Tibial artery (tissue), 4 donors: ENCODE measurements at places on chromosomes 12 and 14.

DNA sequence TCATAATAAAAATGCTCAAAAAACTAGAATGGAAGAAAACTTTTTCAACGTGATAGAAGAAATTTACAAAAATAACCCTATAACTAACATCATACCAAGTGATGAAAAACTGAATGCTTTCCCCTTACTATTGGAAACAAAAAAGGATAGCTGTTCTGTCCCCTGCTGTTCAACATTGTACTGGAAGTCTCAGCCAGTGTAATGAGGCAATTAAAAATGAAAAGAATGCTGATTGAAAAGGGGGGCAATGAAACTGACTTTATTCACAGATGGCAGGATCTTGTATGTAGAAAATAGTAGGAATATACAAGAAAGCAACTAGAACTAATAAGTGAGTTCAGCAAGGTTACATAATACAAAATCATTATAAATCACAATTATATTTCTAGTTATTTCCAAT, 337.9 kb upstream of the KITLG start:
- H3K4me3 ChIP-seq = no peak overlapping the region
- H3K27me3 ChIP-seq = no peaks in the 10 kb centered on the region
- no peaks in the 10 kb centered on the region for H3K4me1 ChIP-seq

- H3K36me3 ChIP-seq = no peaks in the 10 kb centered on the region
- no peaks in the 10 kb centered on the region for H3K4me1 ChIP-seq
- no peak overlapping the region for H3K4me3 ChIP-seq
- no peak for DNase-seq
- H3K27ac ChIP-seq = no peak overlapping the region
Observed at GRCh38 chr14:93648440-93649168, 139.7 kb downstream of the PRIMA1 start.

DNA sequence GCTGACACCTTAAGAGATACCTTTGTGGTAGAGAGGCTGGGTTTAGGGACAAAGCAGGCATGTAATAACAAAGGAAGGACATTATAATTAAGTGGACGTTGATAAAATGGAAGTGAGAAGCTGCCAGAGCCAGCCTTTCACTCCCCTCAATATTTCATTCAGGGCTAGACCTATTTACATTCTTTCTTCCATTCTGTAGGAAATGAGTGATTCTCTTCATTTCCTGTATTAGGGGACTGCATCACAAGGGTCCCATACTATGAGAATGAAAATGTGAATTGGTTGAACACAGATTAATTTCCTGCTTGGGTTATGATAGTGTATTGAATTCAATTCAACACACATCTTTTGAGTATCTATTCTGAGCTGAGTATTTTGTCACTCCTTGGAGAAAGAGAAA, 143.0 kb downstream of the OTOGL start:
- no peak overlapping the region for H3K4me3 ChIP-seq
- no peaks in the 10 kb centered on the region for H3K27me3 ChIP-seq
- DNase-seq = no peak

GRCh38 chr14:99875421-99875820, 82.2 kb downstream of the EML1 start:
- H3K27ac ChIP-seq = no peak overlapping the region
- no peaks in the 10 kb centered on the region for H3K27me3 ChIP-seq
- no peak for DNase-seq
- no peak overlapping the region for H3K4me3 ChIP-seq
- H3K36me3 ChIP-seq = no peaks in the 10 kb centered on the region

DNA sequence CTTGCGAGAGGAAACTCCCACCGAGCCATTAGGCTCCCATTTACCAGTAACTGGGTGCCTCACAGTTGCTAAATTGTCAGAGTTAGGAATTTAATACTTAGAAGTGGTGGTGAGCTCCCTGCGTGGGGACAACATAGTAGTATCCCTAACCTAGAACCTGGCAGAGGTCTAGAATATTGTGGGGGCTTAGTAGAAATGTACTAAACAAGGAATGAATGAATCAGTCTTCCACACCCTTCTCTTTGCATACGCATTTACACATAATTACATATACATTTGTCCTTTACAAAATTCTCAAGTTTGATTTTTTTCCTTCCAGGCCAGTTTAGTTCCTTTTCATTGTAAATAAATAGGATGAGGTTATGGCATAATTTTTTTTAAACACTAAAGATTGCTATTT, 24.1 kb downstream of the PELI2 start:
- no peak for DNase-seq
- H3K27me3 ChIP-seq = no peaks in the 10 kb centered on the region
- H3K4me1 ChIP-seq = no peaks in the 10 kb centered on the region
- H3K36me3 ChIP-seq = no peaks in the 10 kb centered on the region
- no peak overlapping the region for H3K4me3 ChIP-seq
- H3K27ac ChIP-seq = no peak overlapping the region

GRCh38 chr12:16307856-16308475, 30.5 kb upstream of the SLC15A5 start:
- H3K36me3 ChIP-seq = no peaks in the 10 kb centered on the region
- no peak for DNase-seq
- no peaks in the 10 kb centered on the region for H3K27me3 ChIP-seq
- no peak overlapping the region for H3K27ac ChIP-seq
- H3K4me3 ChIP-seq = no peak overlapping the region

- no peak for DNase-seq
- no peaks in the 10 kb centered on the region for H3K36me3 ChIP-seq
- no peak overlapping the region for H3K27ac ChIP-seq
- H3K27me3 ChIP-seq = no peaks in the 10 kb centered on the region
- H3K4me3 ChIP-seq = no peak overlapping the region
Observed at GRCh38 chr14:98233656-98234055, 1038.3 kb downstream of the BCL11B start.

DNA sequence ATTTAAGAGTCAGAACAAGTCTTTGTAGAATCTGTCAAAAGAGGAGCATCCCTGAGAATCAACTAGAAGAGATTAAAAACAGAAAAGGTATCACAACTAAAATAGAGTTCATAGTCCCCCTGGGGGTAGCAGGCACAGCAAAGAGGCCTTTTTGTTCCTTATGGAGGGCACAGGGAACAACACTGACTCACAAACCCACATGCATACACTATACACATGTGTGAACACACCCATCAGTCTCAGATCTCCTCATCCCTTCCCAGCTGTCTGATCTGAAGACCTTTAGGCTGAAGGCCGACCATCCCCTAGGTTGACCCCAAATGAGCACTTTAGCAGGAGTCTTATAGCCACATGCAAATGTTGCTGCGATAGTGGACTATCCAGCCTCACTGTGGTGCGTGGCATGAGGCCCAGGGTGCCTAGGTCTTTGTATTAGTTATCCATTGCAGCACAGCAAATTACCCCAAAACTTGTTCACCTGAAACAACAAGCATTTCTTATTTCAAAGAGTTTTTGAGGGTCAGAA, 236.7 kb upstream of the EGLN3 start:
- no peak overlapping the region for H3K4me3 ChIP-seq
- no peaks in the 10 kb centered on the region for H3K27me3 ChIP-seq
- no peaks in the 10 kb centered on the region for H3K4me1 ChIP-seq
- H3K27ac ChIP-seq = no peak overlapping the region

DNA sequence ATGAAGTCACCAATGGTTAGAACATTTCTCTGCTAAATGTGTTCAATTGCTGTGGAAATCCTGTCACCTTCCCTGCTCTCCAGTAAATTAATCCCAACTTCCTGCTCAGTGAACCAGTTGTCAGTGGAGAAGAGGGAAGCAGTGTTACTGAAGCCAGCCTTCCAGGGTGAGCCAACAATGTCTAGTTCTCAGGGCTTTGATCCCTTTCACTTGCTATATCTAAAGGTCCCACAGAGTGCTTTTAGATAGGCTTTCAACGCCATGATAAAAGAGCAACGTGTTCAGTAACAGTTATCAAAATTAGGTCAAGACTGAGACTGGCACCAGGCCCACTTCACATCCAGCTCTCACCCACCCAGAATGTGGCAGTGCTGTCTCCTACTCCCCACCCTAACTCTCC, 139.7 kb downstream of the KCNH5 start:
- H3K4me3 ChIP-seq = no peak overlapping the region
- DNase-seq = no peak
- H3K27ac ChIP-seq = no peak overlapping the region
- no peaks in the 10 kb centered on the region for H3K36me3 ChIP-seq

DNA sequence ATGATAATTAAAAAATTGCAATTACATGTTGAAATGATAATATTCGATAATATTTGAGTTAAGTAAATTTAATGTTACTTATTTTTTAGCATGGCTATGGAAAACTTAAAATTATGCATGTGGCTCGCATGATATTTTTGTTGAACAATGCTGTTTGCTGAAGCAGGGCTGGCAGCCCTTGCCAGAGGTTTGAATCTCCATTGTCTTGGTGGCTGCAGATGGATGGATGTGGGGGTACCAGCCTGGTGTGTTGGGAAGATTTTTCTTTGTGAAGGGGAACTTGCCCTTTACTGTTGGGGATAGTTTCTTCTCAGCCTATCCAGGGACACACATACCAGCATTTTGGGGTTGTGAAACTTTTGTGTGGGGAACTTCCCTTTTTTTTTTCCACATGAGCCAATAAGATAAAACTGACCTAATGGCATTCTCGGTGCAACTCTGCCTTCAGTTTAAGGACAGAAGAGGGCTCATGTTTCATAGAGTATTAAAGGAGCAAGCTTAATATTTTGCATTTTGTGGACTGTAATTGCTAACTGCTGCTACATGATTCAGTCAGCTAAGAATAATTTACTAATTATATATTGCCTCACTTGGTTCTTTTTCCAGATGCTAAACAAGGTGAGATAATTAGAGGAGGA, 8.8 kb downstream of the RASSF3 start:
- H3K27ac ChIP-seq = peak overlapping the region; percentile 88
- H3K4me3 ChIP-seq = no peak overlapping the region
- H3K4me1 ChIP-seq = peaks cover 54% of the 10 kb centered on the region
- no peaks in the 10 kb centered on the region for H3K27me3 ChIP-seq

DNA sequence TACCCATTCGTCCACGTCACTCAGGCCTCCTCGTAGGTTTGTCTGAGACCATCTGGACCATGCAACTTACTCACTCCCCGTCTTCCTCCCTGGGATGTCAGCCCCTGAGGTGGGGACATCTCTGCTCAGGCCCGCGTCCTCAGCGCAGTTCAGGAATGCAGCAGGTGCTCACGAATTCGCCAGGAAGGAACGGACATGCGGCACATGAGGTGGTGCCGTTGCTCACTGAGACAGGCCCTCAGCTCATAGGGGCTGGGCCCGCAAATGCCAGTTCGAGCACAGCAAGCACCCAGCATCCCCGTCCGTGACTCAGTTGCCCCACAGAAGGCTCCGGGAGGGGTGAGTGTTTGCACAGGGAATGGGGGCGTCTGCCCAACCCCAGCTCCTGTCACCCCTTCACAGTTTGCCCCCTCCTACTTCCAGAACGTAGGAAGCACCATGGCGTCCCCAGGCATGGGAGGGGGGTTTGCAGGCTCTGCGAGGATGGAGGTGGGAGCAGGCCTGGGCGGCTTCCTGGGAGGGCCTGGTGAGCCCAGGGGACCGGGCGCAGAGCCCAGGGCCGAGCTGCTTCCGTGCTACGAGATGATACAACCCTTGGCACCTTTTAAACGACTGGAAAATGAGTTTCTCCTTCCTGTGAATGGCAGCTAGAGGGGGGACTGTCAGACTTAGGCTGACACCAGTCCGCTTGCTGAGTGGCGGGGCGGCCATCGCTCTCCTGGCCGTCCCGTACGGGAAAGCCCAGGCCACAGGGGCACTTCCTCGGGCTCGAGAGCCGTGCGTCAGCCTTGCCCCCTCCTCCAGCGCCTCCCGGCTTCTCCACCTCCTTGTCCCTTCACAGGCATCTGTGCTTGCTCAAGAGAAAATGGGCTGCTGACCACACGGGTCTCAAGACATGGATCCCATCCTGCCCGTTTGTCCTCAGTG, 6.9 kb downstream of the GALNT9 start:
- peaks cover 1% of the 10 kb centered on the region for H3K4me1 ChIP-seq
- DNase-seq = no peak
- peaks cover 92% of the 10 kb centered on the region for H3K27me3 ChIP-seq
- no peaks in the 10 kb centered on the region for H3K36me3 ChIP-seq
- no peak overlapping the region for H3K4me3 ChIP-seq

- no peaks in the 10 kb centered on the region for H3K27me3 ChIP-seq
- H3K36me3 ChIP-seq = no peaks in the 10 kb centered on the region
- H3K27ac ChIP-seq = no peak overlapping the region
- DNase-seq = no peak
Observed at GRCh38 chr14:30034152-30034551, 106.5 kb upstream of the PRKD1 start.

- no peaks in the 10 kb centered on the region for H3K27me3 ChIP-seq
- no peak overlapping the region for H3K4me3 ChIP-seq
- no peak overlapping the region for H3K27ac ChIP-seq
Observed at GRCh38 chr14:96042248-96042930, 3.2 kb downstream of the C14orf132 start.

- no peaks in the 10 kb centered on the region for H3K4me1 ChIP-seq
- peak; percentile 12 for DNase-seq
- H3K36me3 ChIP-seq = no peaks in the 10 kb centered on the region
- no peaks in the 10 kb centered on the region for H3K27me3 ChIP-seq
- no peak overlapping the region for H3K4me3 ChIP-seq
Observed at GRCh38 chr12:104692557-104693218, 235.9 kb downstream of the CHST11 start.

DNA sequence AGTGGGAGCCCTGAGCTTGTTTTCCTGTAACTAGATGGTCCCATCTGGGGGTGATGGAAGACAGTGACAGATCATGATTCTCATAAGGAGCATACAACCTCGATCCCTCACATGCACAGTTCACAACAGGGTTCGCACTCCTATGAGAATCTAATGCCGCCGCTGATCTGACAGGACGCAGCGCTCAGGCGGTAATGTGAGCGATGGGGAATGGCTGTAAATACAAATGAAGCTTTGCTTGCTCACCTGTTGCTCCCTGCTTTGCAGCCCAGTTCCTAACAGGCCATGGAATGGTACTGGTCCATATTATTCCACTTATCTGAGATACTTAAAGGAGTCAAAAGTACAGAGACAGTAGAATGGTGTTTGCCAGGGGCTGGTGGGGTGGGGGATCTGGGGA, 9.9 kb upstream of the CEP83 start:
- no peaks in the 10 kb centered on the region for H3K4me1 ChIP-seq
- H3K27ac ChIP-seq = no peak overlapping the region
- no peak for DNase-seq
- no peaks in the 10 kb centered on the region for H3K36me3 ChIP-seq
- H3K27me3 ChIP-seq = no peaks in the 10 kb centered on the region
- no peak overlapping the region for H3K4me3 ChIP-seq
